Stimulated activated naive CD4-positive, alpha-beta T cell treated with Interleukin-2 at 50 U/mL for 16 hours (primary cell): ENCODE measurements at places on chromosomes 3 and 15.

- no peak for DNase-seq
These were observed 19.2 kb downstream of the SUCLG2 start for GRCh38 chr3:67635257-67635656.

DNA sequence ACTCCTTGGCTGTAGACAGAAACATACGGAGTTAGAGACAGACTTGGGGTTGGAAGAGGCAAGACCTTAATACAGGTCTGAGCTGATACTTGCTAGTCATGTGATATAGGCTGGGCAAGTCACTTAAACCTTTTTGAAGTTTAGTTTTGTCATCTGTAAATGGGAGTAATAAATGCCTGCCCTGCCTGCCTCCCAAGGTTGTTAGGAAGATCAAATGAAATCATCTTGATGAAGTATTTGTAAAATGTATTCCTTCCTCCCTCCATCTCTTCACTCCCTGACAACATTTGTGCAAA lies 2.9 kb downstream of the PXK start:
- DNase-seq = no peak

- no peak for DNase-seq
These were observed 19.2 kb downstream of the UBP1 start for GRCh38 chr3:33420966-33421365.

GRCh38 chr3:64696896-64697295 lies 9.1 kb upstream of the ADAMTS9 start:
- DNase-seq = no peak

DNA sequence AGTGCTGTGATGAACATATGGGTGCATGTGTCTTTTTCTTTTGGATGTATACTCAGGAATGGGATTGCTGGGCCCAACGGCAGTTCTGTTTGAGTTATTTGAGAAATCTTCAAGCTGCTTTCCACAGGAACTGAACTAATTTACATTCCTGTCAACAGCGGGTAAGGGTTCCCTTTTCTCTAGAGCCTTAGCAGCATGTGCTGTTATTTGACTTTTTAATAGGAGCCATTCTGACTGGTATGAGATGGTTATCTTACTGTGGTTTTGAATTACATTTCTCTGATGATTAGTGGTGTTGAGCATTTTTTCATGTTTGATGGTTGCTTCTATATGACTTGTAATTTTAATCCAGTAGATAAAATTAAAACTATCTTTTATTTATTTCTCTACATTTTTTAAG lies 1168.6 kb upstream of the ALCAM start:
- no peak for DNase-seq

DNA sequence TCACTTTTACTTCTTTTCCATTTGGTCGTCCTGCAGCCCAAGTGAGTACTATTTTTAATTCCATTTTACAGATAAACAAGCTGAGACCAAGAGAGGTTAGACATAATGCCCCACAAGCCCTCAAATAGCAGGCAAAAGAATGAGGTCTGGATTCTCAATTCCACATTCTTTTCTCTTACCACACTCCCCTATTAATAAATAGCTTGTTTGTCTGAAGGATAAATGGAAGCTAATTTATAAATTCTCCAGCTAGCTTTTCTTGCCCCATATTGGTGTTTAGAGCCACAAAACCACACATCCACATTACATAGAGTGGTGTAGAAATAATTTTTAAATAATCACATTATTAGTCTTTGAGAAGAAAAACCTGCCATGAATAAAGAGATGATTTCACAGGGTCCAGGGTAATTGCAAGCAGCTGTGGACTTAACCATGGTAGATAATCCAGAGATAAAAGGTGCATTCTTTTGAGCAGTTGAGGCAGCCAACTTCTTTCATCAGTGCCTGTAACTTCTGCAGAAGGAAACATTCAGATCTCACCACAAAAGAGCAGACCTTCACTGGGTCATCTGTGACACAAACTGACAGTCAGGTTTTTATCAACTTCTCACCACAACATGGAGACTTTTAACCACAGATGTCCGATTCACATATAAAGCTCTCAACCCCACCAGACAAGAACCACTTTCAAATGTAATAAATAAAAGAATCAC lies 313.4 kb upstream of the STT3B start:
- no peak for DNase-seq

DNA sequence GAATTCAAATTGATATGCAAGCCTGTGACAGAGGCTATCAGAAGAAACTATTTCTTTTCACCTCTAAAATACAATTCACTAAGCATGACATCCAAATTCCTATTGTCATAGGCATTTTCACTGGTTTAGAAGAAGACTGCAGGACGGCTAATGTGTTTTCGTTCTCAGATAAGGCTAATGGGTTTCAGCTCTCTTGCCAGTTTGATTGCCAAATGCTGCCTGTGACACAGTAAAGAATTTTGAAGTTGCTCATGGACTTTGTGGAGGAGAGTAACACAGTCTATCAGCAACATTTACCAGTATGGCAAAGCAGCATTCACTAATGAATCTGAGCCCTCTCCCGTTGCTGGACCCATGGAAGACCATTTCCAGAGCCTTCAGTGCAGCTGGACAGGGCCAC lies 948.1 kb downstream of the FHIT start:
- DNase-seq = no peak

DNA sequence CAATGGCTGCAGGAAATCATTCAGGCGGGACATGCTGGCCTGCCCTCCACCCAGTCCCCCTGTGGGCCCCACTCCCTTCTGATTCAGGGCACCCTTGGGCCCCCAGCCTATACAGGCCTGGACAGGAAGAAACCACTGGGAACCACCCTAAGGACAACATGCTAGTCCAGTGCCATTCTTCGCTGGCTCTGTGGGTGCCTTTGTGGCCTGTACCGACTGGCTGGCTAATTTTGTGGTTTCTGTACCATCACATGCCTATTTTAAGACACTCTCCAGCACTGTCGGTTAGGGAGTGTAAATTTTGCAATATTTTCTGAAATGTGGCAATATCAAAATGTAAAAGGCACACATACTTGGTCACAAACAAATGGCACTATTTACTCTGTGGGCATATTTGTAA lies 61.4 kb upstream of the POLG start:
- no peak for DNase-seq

DNA sequence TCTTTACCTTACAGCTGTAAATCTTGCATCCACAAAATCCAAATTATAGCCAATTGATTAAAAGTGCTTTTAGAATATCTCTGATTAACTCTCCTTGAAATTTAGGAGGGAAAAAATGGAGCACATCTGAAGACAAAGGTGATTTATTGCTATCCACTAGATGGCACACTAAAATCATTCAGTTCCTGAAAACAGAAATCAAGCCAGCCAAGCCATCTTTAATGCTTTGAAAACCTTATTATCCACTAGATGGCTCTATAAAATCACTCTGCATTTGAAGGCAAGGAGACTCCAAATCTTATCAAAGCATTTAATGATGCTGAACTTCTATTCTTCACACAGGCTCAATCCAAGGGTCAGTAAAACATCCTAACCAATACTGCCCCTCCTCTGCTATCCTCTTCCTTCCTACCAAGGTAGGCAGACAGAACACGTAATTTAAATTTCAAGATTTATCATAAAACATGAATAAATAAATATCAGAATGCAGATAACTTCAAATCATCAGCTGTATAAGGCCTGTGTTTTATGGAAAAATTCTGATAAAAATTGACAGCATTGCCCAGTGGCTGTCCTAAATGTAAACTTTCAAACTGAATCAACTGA lies 48.4 kb downstream of the GOLIM4 start:
- DNase-seq = no peak

GRCh38 chr15:36608180-36608579 lies 28.8 kb downstream of the CDIN1 start:
- no peak for DNase-seq

DNA sequence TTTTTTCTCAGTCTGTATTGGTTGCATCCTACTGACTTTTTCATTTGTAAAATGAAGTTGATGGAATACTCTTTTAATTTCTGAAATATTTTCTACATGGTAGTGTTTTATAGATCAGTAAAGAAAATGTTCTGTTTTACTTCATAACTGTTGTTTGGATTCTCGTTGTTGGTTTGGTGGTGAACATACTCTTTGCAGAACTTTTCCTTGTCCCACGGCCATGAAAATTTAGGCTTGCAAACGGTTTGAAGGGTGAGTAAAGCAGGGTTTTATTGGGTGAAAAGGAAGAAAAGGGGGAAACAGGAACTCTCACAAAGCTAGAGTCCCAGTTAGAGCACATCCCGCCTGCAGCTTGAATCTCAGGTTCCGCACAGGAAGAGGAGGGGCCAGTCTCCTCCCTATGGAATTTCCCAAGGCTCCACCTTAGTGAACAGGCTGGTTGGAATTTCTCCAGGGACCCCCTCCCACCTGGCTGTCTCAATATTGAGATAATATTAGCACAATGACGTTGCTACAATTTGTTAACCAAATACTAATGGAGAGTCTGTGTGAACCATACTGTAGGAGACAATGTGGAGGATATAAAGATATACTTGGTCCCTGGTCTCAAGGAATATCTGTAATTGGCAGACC lies 5.6 kb downstream of the PDCD6IP start:
- DNase-seq = no peak

GRCh38 chr15:84822653-84823281 lies 5.6 kb downstream of the ALPK3 start:
- DNase-seq = no peak

DNA sequence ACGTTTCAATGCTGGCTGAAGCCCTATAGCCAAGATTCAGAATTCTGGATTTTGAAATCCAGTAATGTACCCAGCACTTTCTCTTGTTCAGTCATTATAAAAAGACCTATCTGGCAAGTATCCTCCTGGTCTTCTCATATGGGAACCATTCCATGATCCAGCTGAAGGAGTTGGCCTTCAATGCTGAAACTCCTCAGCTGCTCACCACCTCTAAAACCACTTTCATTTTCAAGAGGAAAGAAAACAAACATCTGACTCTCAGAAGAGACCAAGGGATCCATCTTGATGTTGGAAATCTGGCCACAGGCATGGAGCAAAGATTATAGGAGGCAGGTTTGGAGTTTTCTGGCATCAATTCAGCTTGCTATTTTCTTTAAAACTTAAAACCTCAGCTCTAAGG lies 235.4 kb downstream of the FMN1 start:
- no peak for DNase-seq

DNA sequence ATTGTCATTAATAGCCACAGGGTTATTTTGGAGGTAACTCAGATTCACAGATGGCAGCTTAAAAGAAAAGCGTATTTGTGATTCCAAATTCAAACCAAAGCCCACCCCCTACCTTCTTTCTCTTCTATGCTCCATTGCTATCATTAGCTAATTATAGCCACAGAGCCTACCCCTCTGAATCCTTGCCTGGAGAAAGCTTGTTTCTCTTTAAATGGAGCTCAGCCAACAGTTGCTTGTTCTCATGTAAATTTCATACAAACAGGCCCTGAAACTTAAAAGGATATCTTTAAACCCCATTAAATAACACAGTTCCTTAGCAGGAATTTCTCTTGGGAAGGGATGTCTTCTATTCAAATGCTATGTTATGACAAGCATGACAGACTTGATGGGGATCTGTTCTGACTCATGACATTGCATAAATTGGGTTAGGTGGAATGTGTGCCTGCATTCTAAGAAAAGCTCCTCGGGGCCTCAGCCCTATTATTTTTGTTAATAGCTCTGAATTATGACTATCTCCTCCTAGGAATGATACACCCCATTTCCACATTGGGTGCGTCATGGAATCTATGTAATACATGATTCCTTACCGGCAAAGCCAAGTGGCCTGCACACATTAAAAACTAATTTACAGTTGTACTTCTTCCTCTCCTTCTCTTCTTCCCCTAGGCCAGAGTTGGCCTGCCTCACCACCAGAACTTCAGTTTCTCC lies 265.8 kb downstream of the TAFA4 start:
- DNase-seq = no peak

GRCh38 chr3:179100652-179101051 lies 29.0 kb upstream of the ZMAT3 start:
- no peak for DNase-seq

GRCh38 chr15:87287156-87287555 lies 969.4 kb downstream of the NTRK3 start:
- DNase-seq = no peak

DNA sequence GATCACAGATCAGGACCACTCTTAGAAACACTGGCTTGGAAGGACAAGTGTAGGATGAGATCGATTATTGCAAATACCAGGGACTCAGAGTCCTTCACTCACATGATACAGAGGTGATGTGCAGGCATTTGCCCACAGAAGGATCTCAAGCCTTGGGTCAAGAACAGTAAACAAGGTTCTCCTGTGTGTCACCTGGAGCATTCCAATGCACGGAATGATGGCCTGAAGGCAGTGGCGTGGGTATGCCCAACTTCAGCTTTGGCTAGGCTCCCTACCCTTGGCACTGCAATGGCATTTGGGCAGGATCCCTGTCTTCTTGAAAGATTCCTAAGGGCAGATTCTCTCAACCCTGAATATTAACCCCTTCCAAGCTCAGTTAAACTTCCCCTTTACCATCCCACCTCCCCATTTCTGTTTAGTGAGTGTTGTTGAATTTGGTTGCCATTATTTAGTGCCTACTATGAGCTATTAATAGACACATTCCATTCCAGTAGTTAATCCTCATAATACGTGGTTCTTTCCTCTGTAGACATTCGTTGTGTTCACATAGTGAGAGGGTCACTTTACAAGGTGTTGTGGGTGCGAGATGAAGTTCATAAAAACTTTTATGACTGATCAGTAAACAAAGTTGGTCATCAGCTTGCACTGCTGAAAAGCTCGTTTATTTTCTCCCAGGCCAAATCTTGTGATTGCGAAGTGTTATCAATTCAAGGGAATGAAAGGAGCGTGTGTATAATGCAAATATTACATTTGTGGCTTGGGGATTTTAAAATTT lies 1.1 kb upstream of the LZTFL1 start:
- no peak for DNase-seq

GRCh38 chr3:133595341-133595740 lies 21.9 kb downstream of the CDV3 start:
- peak; percentile 29 for DNase-seq

DNA sequence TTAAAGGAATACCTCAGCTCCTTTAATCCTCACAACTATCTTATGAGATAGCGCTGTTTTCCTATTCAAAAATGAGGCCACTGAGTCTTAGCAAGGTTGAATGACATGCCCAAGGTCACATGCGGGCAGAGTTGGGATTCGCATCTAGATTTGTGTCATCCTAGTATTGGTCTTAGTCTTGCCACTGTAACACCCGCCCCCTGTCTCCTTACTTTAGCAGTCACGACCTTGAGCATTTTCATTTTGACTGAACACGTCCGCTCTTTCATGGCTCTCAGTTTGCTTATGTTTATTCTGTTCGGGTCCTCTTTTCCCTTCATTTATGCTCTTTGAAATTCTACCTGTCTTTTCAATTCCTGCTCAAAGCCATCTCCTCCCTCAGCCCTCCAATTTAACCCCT lies 112.5 kb upstream of the CADPS start:
- no peak for DNase-seq
